ENCODE measurements at places on chromosomes 3 and 15. TPM values are rescaled to one million over a fixed set of nuclear protein-coding genes. Genes with fewer than 3 reads are reported as not detected.

GOLGA6D gene
- not detected for total RNA-seq

TEX55 gene
- not detected for total RNA-seq

MNS1 gene
- 0.78 TPM for total RNA-seq

CYP1A2 gene
- total RNA-seq, result not detected

TRPM7 gene
- 48.2 TPM for total RNA-seq

ATG7 gene
- total RNA-seq, result 28.5 TPM

NR1D2 gene
- 4.2 TPM for total RNA-seq

Measured in activated CD8-positive, alpha-beta memory T cell treated with anti-CD3 and anti-CD28 coated beads for 36 hours (primary cell).